ENCODE measurements at places on chromosomes 4 and X.

- DNase-seq: no peak
These were observed 102.1 kb upstream of the STS start for GRCh38 chrX:7045238-7045955.

DNA sequence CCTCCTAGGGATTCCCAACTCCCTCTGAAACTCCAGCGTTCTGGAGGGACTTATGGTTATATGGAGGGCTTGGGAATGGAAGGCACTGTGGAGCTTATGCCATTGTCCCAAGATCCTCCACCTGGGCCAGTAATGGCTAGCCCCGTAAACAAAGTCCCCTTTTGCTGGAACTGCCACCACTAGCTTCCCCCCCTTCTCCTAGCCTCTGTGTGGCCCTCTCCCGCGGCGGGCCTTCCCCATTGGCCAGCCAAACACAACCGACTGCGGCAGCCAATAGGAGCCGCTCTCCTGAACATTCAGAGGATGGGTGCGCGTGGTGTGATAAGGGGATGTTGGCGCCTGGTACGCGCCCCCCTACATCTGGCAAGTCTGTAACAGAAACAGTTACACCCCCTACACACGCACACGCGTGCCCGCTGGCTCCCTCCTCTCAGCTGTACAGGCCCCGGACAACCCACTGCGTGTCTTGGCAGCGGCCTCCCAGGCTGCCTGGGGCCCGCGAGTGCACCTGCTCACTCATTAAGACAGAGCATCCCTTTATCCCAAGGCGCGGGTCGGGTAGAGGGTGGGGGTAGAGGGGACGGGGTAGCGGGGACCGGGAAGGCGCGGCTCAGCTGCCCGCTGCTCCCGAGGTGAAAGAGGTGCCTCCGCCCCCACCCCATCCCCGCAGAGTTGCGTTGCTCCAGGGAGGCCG, 863 bp upstream of the RAB33A start:
- DNase-seq: peak; percentile 66

DNA sequence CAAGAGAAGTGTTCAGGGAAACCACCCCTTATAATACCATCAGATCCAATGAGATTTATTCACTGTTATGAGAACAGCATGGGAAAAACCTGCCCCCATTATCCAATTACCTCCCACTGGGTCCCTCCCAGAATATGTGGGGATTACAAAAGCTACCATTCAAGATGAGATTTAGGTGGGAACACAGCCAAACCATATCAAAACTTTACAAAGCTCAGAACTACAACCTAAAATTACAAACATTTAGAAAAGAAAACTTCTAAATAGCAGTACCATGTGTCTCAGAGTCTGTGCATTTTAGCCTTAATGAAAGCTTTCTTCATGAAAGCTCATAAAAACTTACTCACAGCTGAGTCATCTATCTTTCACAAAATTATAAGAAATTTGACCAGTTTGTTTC, 1442.8 kb upstream of the PCDH7 start:
- no peak for DNase-seq

- DNase-seq: no peak
These were observed at the start of gene IQSEC2 for GRCh38 chrX:53281321-53281822. TSS of gene IQSEC2 (minus strand) at chrX:53281584.

GRCh38 chrX:51459125-51459524, 37.3 kb downstream of the NUDT11 start:
- DNase-seq: no peak

GRCh38 chr4:163493643-163494359, 689 bp upstream of the TMA16 start:
- no peak for DNase-seq

GRCh38 chr4:33924239-33924638, 2320.1 kb downstream of the ARAP2 start:
- no peak for DNase-seq

GRCh38 chrX:130072345-130072740, 38.0 kb downstream of the ELF4 start:
- no peak for DNase-seq

GRCh38 chr4:129428454-129428853, 332.5 kb downstream of the C4orf33 start:
- DNase-seq: no peak

GRCh38 chr4:105544520-105545286, 7.7 kb upstream of the ARHGEF38 start:
- DNase-seq: no peak

- no peak for DNase-seq
These were observed 28.4 kb downstream of the ZNF185 start for GRCh38 chrX:152926279-152926678.

- no peak for DNase-seq
These were observed 225.8 kb downstream of the DMD start for GRCh38 chrX:32985544-32985943.

DNA sequence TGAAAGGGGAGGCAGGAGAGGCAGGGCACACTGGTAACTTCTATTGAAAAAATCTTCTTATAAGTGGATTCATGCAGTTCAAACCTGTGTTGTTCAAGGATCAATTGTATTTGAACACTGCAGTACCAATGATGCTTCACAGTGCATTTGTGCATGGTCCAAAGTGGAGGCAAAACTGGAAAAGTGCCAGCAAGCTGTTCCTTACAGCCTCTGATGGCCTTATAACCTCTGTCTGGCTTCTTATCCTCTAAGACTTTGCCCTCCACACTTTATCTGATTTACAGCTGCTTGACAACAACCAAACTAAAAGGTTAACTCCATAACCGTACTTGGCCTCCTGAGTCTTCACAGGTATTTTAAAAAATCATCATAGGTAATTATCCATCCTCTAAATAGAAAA, 40.4 kb downstream of the MAGEB17 start:
- DNase-seq: no peak

DNA sequence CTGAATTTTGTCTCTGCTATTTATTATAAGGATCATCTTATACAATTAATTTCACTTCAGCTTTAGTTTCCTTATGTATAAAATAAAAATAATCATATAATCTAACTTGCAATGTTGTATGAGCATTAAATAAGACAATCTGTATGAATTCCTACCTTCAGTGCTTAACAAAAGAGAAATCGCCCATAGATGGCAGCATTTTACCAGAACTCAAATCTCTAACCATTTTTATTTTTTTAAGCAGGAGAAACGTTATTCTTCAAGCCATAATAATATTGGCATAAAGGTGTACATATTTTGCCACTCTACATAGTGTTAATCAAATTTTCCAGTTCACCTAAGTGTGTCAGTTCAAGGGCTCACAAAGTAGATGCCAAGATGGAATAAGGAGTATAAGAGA, 78.8 kb downstream of the TMEM47 start:
- no peak for DNase-seq

GRCh38 chr4:147779451-147779850, 47.6 kb downstream of the ARHGAP10 start:
- no peak for DNase-seq

- no peak for DNase-seq
These were observed 15.9 kb upstream of the SPARCL1 start for GRCh38 chr4:87545052-87545451.
